ENCODE measurements at places on chromosomes 3 and 15. TPM values are rescaled to one million over a fixed set of nuclear protein-coding genes. Genes with fewer than 3 reads are reported as not detected.

DNAJB8 gene
- total RNA-seq, result not detected

ACP3 gene
- total RNA-seq, result 0.24 TPM

THRB gene
- total RNA-seq, result 9.2 TPM

KCNMB3 gene
- total RNA-seq, result 1.1 TPM

IL5RA gene
- total RNA-seq, result not detected

All from A375 (cell line).